T-cell (primary cell): ENCODE measurements at places on chromosomes 6 and 20. TPM values are rescaled to one million over a fixed set of nuclear protein-coding genes. Genes with fewer than 3 reads are reported as not detected.

DNA sequence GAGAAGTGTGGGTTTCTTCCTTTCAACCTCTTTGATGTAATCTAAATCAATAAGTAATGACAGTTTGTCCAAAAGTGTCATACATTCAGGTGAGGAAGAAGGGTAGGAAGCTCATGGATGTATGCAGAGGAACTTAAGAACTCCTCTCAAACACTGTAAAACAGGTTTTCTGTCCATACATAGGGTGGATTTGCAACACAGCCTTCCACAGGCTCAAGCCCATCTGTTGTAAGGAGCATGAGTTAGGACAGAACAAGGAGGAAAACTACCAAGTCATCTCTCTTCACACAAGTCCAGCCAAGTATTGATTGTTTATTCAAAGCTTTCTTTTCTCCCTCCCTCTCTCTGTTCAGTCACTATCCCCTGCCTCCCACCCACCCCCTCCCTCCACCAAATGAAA is 49.0 kb upstream of the CDYL start:
- H3K4me1 ChIP-seq: no peaks in the 10 kb centered on the region
- no peak overlapping the region for H3K27ac ChIP-seq
- H3K4me3 ChIP-seq: no peak overlapping the region
- DNase-seq: no peak

GRCh38 chr6:38755207-38755606 is 40.1 kb downstream of the DNAH8 start:
- no peaks in the 10 kb centered on the region for H3K36me3 ChIP-seq
- H3K4me3 ChIP-seq: no peak overlapping the region
- no peaks in the 10 kb centered on the region for H3K27me3 ChIP-seq
- no peak for DNase-seq

GRCh38 chr20:43457640-43458421 is at the start of gene SRSF6:
Gene SRSF6 (plus strand): TSS chr20:43457896. CDS start chr20:43458034, 138 bp downstream.
- peak within 1 kb of the TSS; percentile 100 for H3K27ac ChIP-seq
- DNase-seq: peak; percentile 90
- no peaks in the 10 kb centered on the region for H3K27me3 ChIP-seq
- H3K4me3 ChIP-seq: peak within 1 kb of the TSS; percentile 98
- peaks cover 4% of the 10 kb centered on the region for H3K36me3 ChIP-seq
- peaks cover 18% of the 10 kb centered on the region for H3K4me1 ChIP-seq

GRCh38 chr20:8209061-8209460 is 77.0 kb downstream of the PLCB1 start:
- H3K27me3 ChIP-seq: no peaks in the 10 kb centered on the region
- H3K27ac ChIP-seq: no peak overlapping the region
- DNase-seq: no peak
- H3K36me3 ChIP-seq: no peaks in the 10 kb centered on the region

TREM2 gene
- total RNA-seq: not detected

TSPO2 gene
- total RNA-seq: not detected

BLCAP gene
- total RNA-seq: 62.6 TPM

SCGN gene
- not detected for total RNA-seq
